ENCODE measurements at places on chromosomes 7 and 10. TPM values are rescaled to one million over a fixed set of nuclear protein-coding genes. Genes with fewer than 3 reads are reported as not detected.

DNA sequence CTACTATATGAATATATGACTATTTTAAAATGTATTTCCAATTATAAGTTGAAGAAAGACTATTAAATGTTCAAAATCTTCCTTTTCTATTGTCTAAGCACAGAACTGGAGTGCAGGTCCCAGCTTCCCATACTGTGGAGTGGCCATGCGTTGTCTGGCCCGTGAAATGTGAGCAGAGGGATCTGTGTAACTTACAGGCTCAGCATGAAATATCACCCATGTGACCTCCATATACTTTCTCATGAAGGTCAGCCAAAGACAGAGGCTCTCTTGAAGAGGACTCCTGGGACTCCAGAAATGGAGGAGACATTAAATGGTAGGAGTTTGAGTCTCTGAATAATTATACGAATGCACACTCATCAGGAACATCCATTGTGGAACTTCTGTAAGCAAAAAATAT, 92.4 kb upstream of the CAV2 start:
- DNase-seq, result no peak

GRCh38 chr7:44077061-44077460, 5.3 kb downstream of the POLM start:
- no peak for DNase-seq

- no peak for DNase-seq
These were observed 46.6 kb upstream of the CFAP46 start for GRCh38 chr10:132988988-132989387.

DNA sequence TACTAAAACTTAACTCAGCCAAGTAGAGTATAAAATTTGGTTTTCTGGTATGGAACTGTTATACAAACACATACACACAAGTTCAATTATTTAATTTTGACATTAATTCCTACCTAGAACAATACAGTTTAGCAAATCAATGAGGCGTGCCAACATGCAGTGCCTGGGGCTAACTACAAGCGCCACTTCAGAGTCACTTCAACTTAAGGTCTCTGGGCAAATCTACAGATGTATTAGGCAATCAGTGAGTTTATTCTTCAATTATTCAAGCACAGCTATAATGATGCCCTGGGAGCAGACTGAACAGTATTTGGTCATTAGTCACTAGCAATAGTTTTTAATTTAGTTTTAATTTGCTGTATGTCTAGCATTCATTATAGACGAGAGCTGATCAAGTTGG, 51.6 kb downstream of the HIBADH start:
- DNase-seq, result no peak

GRCh38 chr7:55214707-55215106, 150.4 kb upstream of the LANCL2 start:
- DNase-seq, result no peak

DNA sequence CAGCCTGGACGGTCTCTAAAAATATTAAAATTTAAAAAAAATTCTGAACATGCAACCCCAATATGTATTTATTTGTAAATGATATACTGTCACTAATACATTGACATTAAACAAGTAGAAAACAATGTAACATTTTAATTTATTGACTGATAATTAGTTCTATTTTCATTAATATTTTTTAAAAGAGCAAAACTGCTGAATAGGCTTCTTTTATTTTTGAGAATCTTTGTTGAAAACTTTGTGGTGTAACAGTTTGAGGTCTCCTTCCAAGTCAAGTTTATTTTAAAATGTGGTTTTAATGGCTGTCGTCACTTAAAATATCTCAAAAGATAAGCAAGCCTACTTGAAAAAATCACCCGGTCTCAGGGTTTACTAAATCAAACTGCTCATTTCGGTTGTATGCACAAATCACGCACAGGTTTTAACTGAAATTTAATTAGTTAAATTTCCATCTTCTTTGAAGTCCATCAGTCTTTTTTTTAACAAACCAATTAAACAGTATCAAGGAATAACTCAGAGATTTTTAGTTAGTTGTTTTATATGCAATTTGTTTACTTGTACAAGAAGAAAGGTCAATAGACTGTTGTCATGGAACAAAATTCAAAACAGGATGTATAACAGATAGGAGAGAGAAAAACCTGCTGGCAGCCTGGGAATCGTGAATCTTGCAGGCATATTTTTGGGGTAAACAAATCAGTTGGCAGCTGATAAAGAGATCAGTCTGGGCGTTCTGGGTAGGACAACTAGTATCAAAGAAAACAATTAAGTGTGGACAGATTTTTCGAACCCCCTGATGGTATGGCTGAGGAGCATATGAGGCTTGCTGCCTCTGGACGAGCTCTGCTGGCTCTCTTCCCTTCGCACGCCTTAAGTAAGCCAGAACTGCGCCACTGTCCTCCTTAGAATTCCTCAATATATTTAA, 9.7 kb upstream of the EDRF1 start:
- DNase-seq, result no peak

- DNase-seq, result no peak
These were observed 13.4 kb upstream of the GLI3 start for GRCh38 chr7:42250411-42250810.

- no peak for DNase-seq
These were observed 15.3 kb upstream of the ADD3 start for GRCh38 chr10:109992485-109992884.

GRCh38 chr10:85138046-85138445, 809.7 kb downstream of the CCSER2 start:
- no peak for DNase-seq

GRCh38 chr7:92400013-92400412, 47.3 kb upstream of the GATAD1 start:
- DNase-seq, result no peak

- no peak for DNase-seq
These were observed 776 bp downstream of the TMEM184A start for GRCh38 chr7:1555046-1555812.

GRCh38 chr10:12834721-12835120, 166.8 kb downstream of the CCDC3 start:
- no peak for DNase-seq

Gene TNS3
- 0.04 TPM for total RNA-seq

Gene PRKCQ
- 46.3 TPM for total RNA-seq

Gene MRC1
- total RNA-seq, result not detected
